Stimulated activated CD8-positive, alpha-beta memory T cell treated with anti-CD3 and anti-CD28 coated beads, Interleukin-4, amount 100 ng/mL, for 24 hours (primary cell): ENCODE measurements at places on chromosomes 5 and 9.

GRCh38 chr9:5817862-5818261 lies 15.1 kb downstream of the ERMP1 start:
- DNase-seq, result no peak

- DNase-seq, result no peak
These were observed 194.7 kb downstream of the DNAH5 start for GRCh38 chr5:13749766-13750165.

- DNase-seq, result no peak
These were observed 102.1 kb upstream of the C9orf72 start for GRCh38 chr9:27675354-27675753.

GRCh38 chr9:107943901-107944300 lies 454.3 kb upstream of the KLF4 start:
- DNase-seq, result no peak

DNA sequence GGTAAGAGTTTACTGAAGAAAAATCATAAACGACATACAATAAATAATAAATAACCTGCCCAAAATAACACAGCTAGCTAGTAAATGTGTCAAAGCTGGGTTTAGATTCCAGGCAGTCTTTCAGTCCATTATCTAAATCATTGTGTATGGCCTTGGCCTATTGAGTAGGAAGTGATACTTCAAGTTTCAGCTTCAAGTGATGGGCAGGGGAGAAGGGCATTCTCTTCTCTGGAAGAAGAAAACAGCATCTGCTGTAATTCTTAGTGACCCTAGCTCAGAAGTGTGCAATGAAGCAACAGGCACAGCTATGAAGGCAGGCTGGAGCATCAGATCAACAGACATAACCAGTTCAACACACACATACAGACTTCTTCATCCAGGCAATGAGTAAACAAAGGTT lies 42.5 kb downstream of the FNIP1 start:
- no peak for DNase-seq

GRCh38 chr5:159681661-159682060 lies 234.6 kb upstream of the ADRA1B start:
- no peak for DNase-seq

GRCh38 chr5:174166231-174167079 lies 120.9 kb downstream of the NSG2 start:
- DNase-seq, result no peak

- no peak for DNase-seq
These were observed 41.7 kb downstream of the POLK start for GRCh38 chr5:75553358-75553757.

GRCh38 chr5:124395926-124396325 lies 350.5 kb downstream of the ZNF608 start:
- no peak for DNase-seq

DNA sequence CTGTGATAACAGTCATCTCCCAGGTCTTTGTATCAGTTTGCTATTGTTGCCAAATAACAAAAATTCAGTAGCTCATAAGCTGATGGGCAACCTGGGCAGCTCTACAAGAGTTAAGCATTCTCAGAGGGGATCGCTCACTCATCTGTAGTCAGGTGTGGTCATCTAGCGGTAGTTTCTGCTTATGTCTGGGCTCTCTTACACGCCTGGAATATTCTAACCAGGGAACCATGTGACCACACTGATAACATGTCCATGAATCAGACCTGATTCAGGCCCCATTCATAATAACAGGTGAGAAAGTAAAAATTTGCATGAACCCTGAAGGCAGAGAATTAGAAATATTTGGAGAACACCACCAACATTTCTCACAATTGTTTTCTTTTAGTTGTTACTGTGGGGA lies 576.1 kb downstream of the SLCO4C1 start:
- no peak for DNase-seq

DNA sequence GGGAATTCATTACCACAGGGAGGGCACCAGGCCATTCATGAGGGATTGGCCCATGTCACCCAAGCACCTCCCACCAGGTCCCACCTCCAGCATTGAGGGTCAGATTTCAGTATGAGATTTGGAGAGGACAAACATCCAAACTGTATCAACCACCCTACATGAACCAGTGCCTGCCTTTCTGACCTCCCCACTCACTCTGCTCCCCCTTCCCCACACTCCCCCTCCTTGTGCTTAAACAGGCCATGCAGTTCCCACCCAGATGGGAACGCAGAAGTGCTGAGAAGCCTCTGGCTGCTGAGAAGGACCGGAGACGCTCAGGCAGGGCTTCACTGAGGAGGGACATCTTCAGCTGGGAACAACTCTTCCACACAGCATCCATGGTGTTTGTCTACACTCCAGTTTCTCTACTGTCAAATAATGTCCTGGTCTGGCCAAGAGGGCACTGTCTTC lies 30.0 kb upstream of the ADAMTS2 start:
- no peak for DNase-seq

DNA sequence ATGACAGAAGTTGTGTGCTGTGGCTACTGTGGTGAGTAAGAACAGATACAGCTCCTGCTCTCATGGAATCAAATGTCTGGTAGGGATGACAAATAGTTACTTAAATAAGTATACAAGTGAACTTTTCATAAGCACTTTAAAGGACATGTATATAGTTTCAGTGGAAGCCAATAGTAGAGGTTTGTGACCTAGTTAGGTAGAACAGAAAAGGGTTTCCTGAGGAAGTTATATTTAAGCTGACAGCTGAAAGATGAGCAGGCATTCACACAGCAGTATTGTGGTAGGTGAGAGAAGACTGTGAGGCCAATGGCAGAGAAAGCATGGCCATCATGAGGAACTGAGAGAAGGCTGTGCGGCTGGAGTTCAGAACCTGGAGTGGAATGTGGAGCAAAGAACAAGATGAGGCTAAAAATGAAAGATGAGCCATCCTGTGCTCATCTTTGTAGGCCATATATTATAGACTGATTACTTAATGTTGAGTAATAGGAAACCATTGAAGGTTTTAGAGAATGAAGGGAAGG lies 15.4 kb downstream of the FAM174A start:
- no peak for DNase-seq

- no peak for DNase-seq
These were observed 163.7 kb downstream of the ESM1 start for GRCh38 chr5:54821445-54822323.

- DNase-seq, result no peak
These were observed 126.2 kb downstream of the ADAMTS16 start for GRCh38 chr5:5266297-5266696.

DNA sequence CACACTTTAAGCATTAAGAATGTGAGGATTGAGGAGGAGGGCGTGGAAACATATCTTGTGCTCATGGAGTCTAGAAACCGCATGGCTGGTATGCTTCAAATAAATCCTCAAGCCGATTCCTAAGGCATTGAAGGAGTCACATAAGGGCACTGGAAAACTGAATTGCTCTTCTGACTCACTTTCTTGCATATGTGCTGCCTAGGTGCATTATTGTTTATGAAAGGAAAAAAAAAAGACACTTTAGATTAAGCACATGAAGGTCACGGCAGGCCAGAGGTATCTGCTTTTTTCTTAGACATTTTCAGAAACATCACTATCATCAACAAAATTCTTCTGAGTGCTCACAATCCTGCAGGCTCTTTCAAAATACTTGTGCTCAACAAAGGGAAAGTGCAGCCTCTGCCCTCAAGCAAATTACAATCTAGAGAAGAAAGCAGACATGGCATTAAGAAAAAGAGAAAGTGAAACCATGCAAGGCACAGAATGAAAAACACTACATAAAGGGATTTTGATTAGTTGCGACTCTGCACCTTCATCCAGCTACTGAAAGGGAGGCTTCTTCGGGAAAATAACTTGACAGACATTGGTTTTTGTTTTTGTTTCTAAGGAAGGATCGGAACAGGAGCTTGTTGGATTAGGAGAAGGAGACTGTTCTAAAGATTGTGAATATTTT lies 2117.6 kb downstream of the MAT2B start:
- no peak for DNase-seq

DNA sequence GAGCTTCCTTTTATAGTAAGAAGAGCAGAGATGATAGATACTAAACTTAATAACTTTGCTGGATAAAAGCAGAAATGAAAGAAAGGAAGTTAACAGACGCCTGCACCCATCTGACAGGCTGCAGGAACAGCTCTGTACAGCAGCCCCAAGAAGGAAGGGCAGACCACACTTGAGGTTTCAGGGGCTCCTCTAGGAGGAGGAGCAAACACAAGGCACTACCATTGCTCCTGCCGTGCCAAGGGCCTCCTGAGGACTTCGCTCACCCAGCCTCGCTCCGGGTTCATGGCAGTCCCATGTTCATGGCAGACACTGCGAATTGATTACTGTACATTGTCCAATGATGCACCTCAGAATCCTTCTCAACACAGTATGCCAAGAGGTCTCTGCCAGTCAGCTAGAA lies 85.1 kb downstream of the AMBP start:
- no peak for DNase-seq

- DNase-seq, result no peak
These were observed 76.7 kb downstream of the FGF1 start for GRCh38 chr5:142609142-142609541.

DNA sequence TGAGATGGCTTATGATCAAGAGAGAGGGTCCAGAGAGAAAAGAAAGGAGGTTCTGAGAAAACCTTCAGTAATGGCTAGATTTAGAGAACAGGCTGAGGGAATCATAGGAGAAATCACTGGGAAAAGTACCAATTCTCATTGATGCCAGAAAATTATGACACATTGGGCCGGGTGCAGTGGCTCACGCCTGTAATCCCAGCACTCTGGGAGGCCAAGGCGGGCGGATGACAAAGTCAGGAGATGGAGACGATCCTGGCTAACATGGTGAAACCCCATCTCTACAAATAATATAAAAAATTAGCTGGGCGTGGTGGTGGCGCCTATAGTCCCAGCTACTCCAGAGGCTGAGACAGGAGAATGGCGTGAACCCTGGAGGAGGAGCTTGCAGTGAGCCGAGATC lies 29.5 kb upstream of the PLIN2 start:
- DNase-seq, result no peak

GRCh38 chr9:7201196-7201595 lies 443.4 kb downstream of the KDM4C start:
- no peak for DNase-seq

- DNase-seq, result no peak
These were observed 194.8 kb downstream of the TSSK1B start for GRCh38 chr5:113240032-113240431.

DNA sequence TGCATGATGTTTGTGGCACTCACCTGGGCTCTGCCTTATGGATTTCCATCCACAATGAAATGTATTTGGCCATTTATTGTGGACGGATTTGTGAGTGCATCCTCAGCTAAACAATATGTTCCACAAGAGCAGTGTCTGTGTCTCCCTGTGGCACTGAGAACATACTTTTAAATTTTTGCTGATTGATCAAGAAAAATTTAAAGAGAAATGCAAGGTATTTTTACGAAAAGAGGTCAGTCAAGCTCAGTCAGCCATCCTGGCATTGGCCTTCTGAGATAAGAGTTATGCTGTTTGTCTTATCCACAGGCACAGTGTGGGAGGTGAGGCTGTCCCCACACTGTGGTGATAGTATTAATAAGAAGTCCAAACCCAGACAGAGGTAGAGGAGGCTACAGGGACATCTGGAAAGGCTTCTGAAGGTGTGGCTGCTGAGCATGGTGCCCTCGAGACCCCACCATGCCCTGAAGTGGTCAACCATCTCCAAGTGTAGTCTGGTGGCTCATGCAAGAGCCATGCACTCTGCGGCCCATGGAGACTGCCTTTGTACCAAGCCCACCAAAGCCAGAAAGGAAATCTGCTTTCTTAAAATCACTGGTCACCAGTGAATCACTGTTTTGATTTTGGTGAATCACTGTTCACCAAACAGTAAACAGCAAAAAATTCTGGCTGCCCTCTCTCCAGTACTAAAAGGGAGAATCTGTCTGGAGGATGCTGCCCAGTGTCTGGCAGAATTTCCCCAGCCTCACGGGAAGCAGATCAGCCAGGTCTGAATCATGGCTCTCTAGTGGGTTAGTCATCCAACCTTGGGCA lies 28.8 kb downstream of the SPOCK1 start:
- DNase-seq, result no peak

- peak; percentile 1 for DNase-seq
These were observed 263.2 kb downstream of the COX7C start for GRCh38 chr5:86880785-86881492.

DNA sequence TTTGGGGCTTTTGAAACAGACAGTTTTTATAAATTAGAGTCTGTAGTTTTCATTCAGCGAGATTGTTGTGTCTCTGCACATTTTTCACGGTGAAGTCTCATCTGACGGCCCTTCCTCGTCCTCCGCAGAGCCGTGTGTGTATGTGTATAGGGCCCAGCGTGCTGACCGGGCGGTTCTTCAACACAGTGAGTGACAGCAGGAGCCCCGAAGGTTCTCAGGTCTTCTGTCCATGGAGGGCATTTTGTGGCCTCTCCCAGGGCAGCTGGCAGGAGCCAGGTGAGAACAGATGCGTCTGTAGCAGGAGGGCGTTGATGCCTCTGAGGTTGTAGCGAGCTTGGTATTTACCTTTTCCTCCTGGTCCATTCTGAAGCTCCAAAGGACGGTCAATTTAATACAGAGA lies 116.0 kb upstream of the LPCAT1 start:
- DNase-seq, result no peak

DNA sequence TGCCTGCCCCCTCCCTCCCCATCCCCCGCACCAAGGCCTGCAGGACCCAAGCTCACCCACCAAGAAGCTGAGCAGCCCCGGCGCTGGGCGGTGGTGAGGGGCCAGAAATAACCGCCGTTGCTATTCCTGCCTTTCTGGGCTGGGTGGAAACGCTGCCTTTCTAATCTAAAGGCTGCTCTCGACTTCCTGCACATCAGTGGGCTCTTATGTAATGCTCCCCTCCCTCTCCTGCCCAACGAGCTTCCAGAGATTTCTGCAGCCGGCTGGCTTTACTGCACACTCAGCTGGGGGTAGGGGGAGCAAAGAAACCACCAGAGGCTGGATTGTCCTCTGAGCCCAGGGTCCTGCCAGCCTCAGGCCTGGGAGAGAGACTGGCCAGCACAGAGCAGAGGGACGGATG lies 6.9 kb upstream of the EGR1 start:
- no peak for DNase-seq

- no peak for DNase-seq
These were observed 11.2 kb upstream of the CFAP95 start for GRCh38 chr9:69809304-69809863.

- no peak for DNase-seq
These were observed 365.3 kb upstream of the CLINT1 start for GRCh38 chr5:158224253-158224652.

- DNase-seq, result no peak
These were observed 98.6 kb downstream of the AOPEP start for GRCh38 chr9:94824913-94825610.

DNA sequence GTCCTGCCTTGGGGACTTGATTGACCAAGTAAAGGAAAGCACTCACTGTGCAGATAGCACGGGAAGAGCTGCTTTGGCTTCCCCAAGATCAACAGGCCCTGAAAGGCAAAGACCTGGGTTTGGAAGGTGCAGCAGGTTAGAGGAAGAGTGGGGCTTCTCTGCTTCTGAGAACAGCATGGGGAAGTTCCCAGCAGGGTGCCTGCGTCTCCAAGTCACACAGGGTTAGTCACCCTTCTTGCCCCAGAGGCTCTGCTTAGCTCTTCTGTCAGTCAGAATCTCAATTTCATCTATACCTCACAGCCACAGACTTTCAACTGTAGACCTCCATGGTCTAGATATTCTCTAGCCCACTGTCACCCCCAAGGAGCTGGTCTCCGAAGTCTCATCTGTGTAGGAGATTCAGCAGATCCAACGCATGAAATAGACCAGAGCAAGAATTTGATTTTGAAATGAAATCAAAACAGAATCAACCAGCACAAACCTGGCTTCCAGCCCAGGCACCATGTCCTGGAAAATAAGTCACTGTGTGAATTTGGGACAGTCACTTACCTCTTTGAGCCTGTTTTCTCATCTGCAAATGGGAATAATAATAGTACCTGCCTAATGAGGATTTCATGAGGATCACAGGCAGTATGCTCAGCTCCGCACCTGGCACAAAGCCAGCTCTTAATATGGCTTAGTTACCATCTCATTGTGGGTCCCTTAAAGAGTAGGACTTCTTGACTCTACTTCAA lies 64.0 kb downstream of the SFXN1 start:
- DNase-seq, result no peak
